ENCODE measurements at places on chromosomes 6 and 20. TPM values are rescaled to one million over a fixed set of nuclear protein-coding genes. Genes with fewer than 3 reads are reported as not detected.

Gene OR2H2
- total RNA-seq = not detected

- no peak for DNase-seq
Measured at GRCh38 chr6:78781001-78781400, 86.3 kb upstream of the IRAK1BP1 start.

Gene DNMT3B
- 0.32 TPM for total RNA-seq

Gene TMEM151B
- not detected for total RNA-seq

- DNase-seq = no peak
Measured at GRCh38 chr6:80454197-80454596, 347.7 kb downstream of the BCKDHB start.

Gene KIAA0408
- total RNA-seq = 3.2 TPM

GRCh38 chr20:4074877-4075455 lies 59.6 kb upstream of the RNF24 start:
- no peak for DNase-seq

DNA sequence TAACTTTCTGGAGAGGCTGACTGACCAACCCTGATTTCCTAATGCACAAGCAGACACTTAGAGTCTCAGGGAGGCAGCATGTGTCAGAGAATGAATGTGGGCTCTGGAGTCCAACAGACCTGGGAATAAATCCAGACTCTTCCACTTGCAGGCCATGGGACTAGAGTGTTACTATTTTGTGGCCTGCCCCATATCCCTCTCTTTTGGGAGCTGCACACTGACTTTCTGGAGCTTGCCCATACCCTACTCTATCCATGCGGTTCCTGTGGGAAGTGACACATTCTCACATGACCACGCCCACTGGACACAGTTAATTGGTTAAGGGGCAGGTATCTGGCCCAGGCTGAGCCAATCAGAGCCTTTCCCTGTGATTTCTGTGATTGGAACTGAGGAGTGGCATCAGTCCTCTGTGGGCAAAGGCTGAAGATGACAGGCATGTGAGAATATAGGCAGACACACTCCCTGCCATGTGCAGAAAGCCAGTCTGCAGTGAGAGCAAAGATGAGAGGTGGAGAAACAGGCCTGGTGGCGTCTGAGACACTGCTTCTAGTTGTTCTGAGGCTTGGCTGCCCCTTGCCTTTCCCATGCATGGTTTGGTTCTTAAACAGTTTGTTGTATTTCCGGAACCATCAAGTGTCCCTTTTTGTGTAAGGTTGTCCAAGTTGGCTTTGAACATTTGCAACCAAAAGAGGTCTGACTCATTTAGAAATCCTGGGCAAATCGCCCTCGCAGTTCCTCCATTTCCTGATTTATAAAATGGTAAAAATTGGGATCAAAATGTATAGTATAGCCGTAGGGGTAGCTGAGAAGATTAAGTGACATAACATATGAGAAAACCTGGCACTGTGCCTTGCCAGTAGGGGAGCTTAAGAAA lies 125.6 kb downstream of the CDC5L start:
- no peak for DNase-seq

DNA sequence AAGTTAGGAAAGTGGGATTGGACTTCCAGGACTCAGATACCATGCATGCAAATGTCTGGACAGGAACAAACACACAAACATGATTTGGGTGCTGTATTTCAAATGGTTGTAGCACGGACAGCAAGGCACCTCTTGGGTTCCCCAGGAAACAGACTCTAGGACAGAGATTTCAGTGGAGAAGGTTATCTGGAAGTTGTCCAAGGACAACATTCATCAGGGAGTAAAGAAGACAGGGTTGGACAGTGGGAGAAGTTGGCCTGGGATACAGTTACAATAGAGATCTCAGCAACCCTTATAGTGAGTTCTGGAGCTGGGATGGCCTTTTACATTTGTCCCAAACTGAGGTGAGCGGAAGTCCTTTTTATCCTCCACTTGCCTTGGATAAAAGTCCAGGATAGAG lies 19.8 kb upstream of the TINAG start:
- no peak for DNase-seq

- no peak for DNase-seq
Measured at GRCh38 chr6:25122622-25123237, 156.4 kb upstream of the CARMIL1 start.

DNA sequence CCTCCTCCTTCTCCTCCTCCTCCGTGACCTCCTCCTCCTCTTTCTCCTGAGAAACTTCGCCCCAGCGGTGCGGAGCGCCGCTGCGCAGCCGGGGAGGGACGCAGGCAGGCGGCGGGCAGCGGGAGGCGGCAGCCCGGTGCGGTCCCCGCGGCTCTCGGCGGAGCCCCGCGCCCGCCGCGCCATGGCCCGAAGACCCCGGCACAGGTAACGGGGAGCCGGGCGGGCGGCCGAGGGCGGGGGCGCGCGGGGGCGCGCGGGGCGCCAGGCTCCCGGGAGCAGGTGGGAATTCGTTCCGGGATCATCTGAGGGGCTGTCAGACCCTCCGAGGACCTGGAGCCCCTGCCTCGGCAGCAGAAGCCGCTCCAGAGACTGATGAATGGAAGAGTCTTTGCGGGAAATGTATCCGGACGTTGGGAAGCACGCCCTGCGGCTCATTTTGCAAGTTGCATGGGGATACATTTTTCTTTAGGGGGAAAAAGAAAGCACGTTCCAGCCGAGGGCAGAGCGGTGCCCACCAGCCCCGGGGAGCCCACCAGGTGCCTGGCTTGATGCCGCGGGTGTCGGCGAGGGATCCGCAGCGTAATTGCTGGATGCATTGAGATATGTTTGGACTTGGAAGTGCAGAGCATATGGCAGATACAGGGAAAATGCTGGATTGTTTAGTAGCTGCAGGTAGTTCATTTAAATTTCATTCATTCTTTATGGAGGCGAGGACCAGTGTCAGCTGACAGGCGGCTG lies 394 bp downstream of the MYB start:
- DNase-seq = peak; percentile 57

DNA sequence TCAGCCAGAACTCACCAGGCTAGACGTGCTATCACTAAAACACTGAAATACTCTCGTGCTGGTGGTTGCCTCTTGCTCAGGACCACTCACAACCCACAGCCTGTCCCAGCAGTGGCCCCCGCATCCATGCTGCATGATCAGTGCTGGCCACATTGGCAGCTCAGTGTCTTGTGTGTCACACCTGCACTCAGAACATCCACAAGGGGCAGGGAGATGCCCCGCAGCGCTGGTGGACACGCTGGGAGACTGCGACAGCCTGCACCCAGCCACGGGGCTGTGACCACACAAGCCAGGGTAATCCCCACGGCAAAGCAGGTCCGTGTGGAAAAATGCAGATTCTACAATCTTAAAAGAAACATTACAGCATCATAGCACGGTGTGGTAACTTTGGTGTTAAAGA lies 23.9 kb upstream of the APMAP start:
- DNase-seq = no peak

DNA sequence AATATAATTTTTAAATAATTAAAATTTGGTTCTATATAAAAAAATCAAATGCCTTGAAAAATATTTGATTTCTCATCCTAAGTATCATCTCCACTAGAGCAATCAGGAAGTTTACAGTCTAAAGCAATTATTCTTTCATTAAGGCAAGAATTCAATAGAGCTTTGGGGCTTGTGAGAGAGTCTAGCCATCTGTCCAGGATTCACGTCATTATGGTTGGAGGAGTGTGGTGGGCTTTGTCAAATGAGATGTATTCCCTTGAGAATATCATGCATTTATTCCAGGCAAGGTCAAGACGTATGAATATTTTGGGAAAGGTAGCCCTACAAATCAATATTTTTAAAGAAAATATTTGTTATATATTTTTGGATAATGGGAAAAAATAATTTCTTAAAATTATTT lies 132.4 kb downstream of the ELOVL4 start:
- DNase-seq = no peak

- no peak for DNase-seq
Measured at GRCh38 chr20:24495266-24495665, 25.8 kb downstream of the SYNDIG1 start.

Gene RAB23
- total RNA-seq = 12.0 TPM

Gene SLC32A1
- not detected for total RNA-seq

DNA sequence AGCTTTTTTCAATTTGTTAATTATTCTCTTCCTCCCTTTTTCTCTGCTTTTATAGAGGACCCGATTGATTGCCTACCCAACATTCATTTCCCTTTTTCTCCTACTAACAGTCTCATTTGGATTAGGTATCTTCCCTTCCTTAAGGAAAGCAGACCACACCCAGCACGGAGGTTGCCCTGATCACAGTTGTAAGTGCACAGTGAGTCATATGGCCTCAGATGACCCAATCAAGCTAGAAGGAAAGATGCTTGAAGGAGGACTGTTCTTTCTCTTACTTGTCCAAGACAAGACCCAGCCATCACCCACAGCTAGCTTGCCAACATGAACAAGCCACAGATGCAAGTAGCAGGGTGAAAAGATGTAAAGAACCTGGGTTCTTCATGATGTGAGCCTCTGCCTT lies 518.6 kb downstream of the PKHD1 start:
- no peak for DNase-seq

Gene NNAT
- 0.19 TPM for total RNA-seq

DNA sequence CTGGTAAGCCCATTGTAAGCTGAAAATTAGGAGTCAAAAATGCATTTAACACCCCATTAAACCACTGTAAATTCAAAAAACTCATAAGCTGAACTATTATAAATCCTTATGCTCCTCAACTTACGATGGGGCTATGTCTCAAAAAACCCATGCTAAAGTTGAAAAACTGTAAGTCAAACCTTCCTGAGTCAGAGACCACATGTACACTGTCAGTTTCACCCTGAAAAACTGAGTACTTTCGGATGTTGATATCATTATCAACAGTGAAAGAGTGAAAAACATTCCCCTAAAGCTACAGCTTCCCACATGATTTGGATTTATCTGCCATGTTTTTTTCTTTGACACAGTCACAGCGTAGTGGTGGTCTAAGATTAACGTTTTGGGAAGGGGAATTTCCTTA lies 14.2 kb downstream of the RAB23 start:
- DNase-seq = no peak

Gene PCK1
- total RNA-seq = 4.4 TPM

DNA sequence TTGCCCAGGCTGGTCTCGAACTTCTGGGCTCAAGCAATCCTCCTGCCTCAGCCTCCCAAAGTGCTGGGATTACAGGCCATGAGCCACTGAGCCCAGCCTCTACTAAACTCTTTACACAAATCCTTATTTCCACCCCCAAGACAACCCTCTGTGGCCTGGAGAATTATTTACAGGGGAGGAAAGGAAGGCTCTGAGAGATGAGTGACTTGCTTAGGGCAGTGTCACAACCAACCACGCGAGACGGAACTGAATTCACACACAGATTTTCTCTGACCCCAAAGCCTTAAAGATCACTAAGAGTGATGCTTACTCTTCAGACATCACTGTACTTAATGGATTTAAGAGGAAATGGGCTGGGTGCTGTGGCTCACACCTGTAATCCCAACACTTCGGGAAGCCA lies 86.2 kb downstream of the RIPOR3 start:
- DNase-seq = no peak

Gene GJA10
- total RNA-seq = not detected

DNA sequence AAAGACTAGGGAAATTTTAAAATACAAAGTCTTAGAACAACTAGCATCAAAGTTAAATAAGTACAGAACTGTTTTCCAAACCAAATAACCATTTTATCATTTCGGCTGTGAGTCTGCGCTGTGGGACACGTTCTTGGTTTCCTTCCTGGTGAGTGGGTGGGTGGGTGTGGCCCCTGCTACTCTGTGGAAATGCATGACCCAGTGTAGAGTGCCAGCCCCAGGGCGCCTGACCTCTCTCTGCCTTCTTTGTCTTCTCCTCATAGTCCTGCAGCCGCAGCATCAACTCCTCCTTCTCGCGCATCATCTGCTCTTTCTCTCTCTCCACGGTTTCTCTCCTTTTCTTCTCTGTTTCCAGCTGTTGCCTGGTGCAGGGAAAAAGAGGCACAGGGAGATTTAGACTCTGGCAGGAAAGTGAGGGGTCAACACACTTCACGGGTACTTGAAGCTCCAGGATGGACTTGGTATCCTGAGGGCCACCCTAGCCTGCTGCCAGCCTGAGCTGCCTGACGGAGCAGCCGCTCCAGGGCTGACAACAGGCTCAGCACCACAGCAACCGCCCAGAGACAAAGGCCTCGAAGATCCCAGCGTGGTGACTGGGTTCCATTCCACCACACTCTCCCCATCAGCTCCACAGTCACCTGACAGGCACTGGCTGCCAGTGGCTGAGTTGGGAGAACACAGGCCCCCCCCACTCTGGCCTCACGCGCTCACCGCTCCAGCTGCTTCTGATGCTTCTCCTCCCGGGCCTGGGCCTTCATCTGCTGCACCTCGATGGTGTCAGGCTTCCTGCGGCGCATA lies 48.4 kb downstream of the EZR start:
- no peak for DNase-seq

DNA sequence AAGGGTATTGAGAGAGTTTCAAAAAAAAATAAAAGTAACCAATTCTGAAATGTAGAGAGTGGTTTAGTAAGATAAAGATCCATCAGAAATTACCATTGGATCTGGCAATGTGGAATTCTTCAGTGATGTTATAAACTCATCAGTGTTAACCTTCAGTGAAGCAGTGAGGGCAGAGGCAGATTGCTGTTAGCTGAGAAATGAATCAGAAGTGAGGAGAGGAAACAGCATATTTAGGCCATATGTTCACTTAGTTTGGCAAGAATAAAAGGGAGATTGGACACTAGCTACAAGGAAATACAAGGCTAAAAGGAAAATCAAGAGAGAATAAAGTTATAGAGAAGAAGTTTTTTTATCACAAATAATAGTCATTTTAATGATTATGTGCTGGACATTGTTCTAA lies 9.6 kb downstream of the KCNQ5 start:
- no peak for DNase-seq

DNA sequence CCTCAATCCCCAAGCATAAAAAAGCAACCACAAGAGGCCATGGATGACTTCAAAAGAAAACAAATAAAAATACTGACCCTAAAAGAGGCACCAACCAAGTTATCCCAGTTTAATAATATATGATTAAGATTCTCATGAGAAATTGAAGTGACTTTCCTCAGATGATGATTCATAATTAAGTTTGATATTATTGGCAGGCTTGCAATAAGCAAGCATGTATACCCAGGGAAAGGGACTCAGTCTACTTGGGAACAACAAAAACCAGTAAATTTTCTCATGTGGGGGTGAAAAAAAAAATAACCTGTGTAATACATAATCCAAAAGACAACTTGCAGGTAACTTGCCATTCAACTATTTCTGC lies 19.6 kb downstream of the JAG1 start:
- DNase-seq = no peak

Gene HS3ST5
- total RNA-seq = not detected
